A549 treated with dexamethasone at 1 μM for 4 hours (cell line): ENCODE measurements at places on chromosomes 13 and 19. TPM values are rescaled to one million over a fixed set of nuclear protein-coding genes. Genes with fewer than 3 reads are reported as not detected.

RFPL4A gene
- total RNA-seq, result 0.61 to 1.2 TPM (median 0.88 TPM) in 5 replicates

CCL25 gene
- not detected in 5 replicates for total RNA-seq

ZNF302 gene
- 14.6 to 17.7 TPM (median 15.6 TPM) in 5 replicates for total RNA-seq

KPTN gene
- total RNA-seq, result 15.3 to 24.0 TPM (median 19.6 TPM) in 5 replicates

ZNF580 gene
- total RNA-seq, result 26.5 to 51.9 TPM (median 48.8 TPM) in 5 replicates

CD79A gene
- total RNA-seq, result 0.92 to 1.2 TPM (median 1.0 TPM) in 5 replicates

ZNF221 gene
- total RNA-seq, result 0.38 to 0.77 TPM (median 0.64 TPM) in 5 replicates

BLVRB gene
- total RNA-seq, result 242 to 310 TPM (median 270 TPM) in 5 replicates

NLRP4 gene
- not detected in 5 replicates for total RNA-seq

PROZ gene
- not detected in 5 replicates for total RNA-seq

ESD gene
- total RNA-seq, result 84.2 to 91.6 TPM (median 85.2 TPM) in 5 replicates

URAD gene
- not detected in 5 replicates for total RNA-seq

PRSS57 gene
- 0.14 TPM in 1 of 5 replicates, not detected in the others for total RNA-seq

ZSCAN4 gene
- not detected in 5 replicates for total RNA-seq

ZNF616 gene
- 0.78 to 1.1 TPM (median 1.1 TPM) in 5 replicates for total RNA-seq

VSTM1 gene
- 0.23 to 0.79 TPM (median 0.54 TPM) in 5 replicates for total RNA-seq

CEACAM7 gene
- 0.04 to 0.12 TPM (median 0.09 TPM) in 4 of 5 replicates, not detected in the other for total RNA-seq

CGB2 gene
- total RNA-seq, result 0.12 to 0.36 TPM (median 0.24 TPM) in 4 of 5 replicates, not detected in the other

TMPRSS9 gene
- 0.04 TPM in 1 of 5 replicates, not detected in the others for total RNA-seq

ZNF560 gene
- total RNA-seq, result not detected in 5 replicates

SLC10A2 gene
- total RNA-seq, result not detected in 5 replicates

SCGB2B2 gene
- total RNA-seq, result 0.28 TPM in 1 of 5 replicates, not detected in the others

SIGLECL1 gene
- 0.08 TPM in 1 of 5 replicates, not detected in the others for total RNA-seq

ZNF814 gene
- total RNA-seq, result 1.3 to 2.5 TPM (median 1.9 TPM) in 5 replicates

FXYD1 gene
- 0.22 to 0.33 TPM in 2 of 5 replicates, not detected in the others for total RNA-seq

IZUMO2 gene
- not detected in 5 replicates for total RNA-seq

AXL gene
- 86.6 to 117 TPM (median 114 TPM) in 5 replicates for total RNA-seq

BRSK1 gene
- 2.1 to 4.9 TPM (median 3.1 TPM) in 5 replicates for total RNA-seq

GSX1 gene
- total RNA-seq, result not detected in 5 replicates

NCAN gene
- total RNA-seq, result 0.04 to 0.15 TPM (median 0.06 TPM) in 5 replicates

DCT gene
- 0.04 TPM in 1 of 5 replicates, not detected in the others for total RNA-seq

APBA3 gene
- 5.6 to 12.7 TPM (median 10.9 TPM) in 5 replicates for total RNA-seq

TMIGD2 gene
- total RNA-seq, result not detected in 5 replicates

LILRB4 gene
- not detected in 5 replicates for total RNA-seq

ZNF208 gene
- total RNA-seq, result not detected in 5 replicates

KASH5 gene
- total RNA-seq, result not detected in 5 replicates

PNMA8C gene
- total RNA-seq, result not detected in 5 replicates

IGFL1 gene
- total RNA-seq, result 1.5 to 2.2 TPM (median 1.7 TPM) in 5 replicates

TSEN34 gene
- 77.5 to 116 TPM (median 107 TPM) in 5 replicates for total RNA-seq

PALM gene
- 11.0 to 17.2 TPM (median 15.6 TPM) in 5 replicates for total RNA-seq

LRRC63 gene
- total RNA-seq, result not detected in 5 replicates

ICAM3 gene
- total RNA-seq, result 6.7 to 9.7 TPM (median 8.2 TPM) in 5 replicates

USF2 gene
- total RNA-seq, result 120 to 172 TPM (median 158 TPM) in 5 replicates

SGCG gene
- not detected in 5 replicates for total RNA-seq

FCER2 gene
- not detected in 5 replicates for total RNA-seq
